ENCODE measurements at places on chromosomes 2 and 18.

GRCh38 chr2:19775315-19775714, 126.5 kb downstream of the TTC32 start:
- no peak for DNase-seq

GRCh38 chr2:10022445-10022844, 20.9 kb upstream of the KLF11 start:
- no peak for DNase-seq

DNA sequence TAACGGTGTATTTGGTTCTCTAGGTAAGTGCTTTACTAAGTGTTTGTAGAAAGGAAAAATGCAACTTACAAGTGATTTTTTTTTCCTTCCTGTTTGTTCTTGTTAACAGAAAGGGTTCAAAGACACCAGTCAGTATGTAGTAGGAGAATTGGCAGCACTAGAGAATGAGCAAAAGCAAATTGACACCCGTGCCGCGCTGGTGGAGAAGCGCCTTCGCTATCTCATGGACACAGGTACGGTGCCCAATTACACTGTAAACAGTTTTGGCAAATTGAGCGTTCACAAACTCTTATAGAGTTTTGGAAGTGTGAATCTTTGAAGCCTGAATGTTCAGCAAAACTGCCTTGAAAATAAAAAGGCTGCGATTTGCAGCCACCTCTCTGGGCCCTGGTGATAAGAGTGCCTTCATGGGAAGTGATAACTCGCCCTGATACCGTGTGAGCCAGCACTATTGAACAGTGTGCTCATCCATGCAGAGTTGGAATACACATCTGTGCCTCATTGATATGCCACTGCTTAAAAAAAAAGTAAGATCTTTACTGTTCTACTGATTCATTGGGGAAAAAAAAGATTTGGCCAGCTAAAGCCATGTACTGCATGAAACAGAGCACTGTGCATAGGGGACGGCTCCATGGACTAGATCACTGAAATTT, 54.0 kb upstream of the OTX1 start:
- no peak for DNase-seq

- DNase-seq: no peak
Observed at GRCh38 chr2:219426068-219426443, 7.9 kb downstream of the DES start.

- no peak for DNase-seq
Observed at GRCh38 chr2:19176172-19176852, 182.1 kb downstream of the OSR1 start.

GRCh38 chr2:111626037-111626864, 257.7 kb downstream of the ANAPC1 start:
- no peak for DNase-seq

DNA sequence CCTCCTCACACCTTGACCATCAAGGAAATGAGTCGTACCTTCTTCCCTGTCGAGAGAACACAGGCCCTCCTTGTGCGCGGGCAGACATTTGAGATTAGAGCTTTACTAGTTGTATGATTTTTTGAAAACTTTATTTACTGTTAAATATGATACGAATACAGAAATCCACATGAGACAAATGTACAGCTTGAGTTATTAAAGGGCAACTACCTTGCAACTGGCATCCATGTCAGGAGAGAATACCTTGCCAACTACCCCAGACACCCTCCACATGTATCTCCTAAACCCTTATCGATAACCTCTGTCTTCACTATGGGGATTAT, 28.3 kb downstream of the KLHL23 start:
- DNase-seq: no peak

GRCh38 chr2:210267698-210268097, 42.5 kb upstream of the ACADL start:
- no peak for DNase-seq

GRCh38 chr18:10252494-10252893, 201.9 kb upstream of the APCDD1 start:
- no peak for DNase-seq

Measured in muscle of back (tissue), 13 donors.